ENCODE measurements at places on chromosomes 1 and 21. TPM values are rescaled to one million over a fixed set of nuclear protein-coding genes. Genes with fewer than 3 reads are reported as not detected.

ERICH3 gene
- not detected for total RNA-seq

KRTAP7-1 gene
- not detected for total RNA-seq

CHI3L1 gene
- total RNA-seq: 14.7 TPM

TTC39A gene
- total RNA-seq: 20.8 TPM

C4BPB gene
- not detected for total RNA-seq

GJA4 gene
- total RNA-seq: not detected

All from mesangial cell (primary cell).